Stimulated activated CD4-positive, alpha-beta T cell treated with anti-CD3 and anti-CD28 coated beads, Interleukin-2, amount 100 ng/mL, for 24 hours (primary cell): ENCODE measurements at places on chromosomes 16 and 17.

DNA sequence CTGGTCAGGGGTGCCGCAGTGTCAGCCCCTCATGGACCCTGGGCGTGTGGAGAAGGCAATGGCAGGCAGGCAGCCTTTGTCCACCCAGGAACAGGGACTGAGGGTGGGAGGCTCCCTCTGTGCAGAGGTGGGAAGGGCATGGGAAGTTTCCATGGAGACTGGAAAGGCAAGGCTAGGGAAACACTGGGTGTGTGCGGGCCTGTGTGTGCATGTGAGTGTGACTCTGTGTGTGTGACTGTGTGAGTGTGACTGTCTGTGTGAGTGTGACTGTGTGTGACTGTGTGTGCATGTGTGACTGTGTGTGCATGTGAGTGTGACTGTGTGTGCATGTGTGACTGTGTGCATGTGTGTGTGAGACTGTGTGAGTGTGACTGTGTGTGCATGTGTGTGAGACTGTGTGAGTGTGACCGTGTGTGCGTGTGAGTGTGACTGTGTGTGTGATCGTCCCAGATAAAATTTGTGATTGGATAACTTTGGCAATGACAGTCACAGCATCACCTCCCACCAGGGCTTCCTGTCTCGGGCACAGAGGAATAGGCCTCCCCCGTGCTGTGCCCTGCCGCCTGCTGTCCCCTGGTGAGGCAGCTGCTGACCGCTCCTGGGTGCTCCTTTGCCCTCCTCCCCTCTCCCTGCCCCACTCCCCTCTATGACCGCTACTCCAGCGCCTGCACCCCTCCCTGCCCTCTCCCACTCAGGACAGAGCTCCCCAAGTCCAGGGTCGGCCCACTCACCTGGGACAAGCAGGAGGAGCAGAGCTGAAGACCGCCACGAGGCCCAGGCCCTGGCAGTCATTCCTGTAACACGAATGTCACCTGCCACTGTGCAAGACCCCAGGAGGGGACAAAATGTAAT, 698 bp downstream of the CD300C start:
- DNase-seq = no peak

GRCh38 chr17:45873728-45874127, 20.6 kb upstream of the MAPT start:
- peak; percentile 40 for DNase-seq

DNA sequence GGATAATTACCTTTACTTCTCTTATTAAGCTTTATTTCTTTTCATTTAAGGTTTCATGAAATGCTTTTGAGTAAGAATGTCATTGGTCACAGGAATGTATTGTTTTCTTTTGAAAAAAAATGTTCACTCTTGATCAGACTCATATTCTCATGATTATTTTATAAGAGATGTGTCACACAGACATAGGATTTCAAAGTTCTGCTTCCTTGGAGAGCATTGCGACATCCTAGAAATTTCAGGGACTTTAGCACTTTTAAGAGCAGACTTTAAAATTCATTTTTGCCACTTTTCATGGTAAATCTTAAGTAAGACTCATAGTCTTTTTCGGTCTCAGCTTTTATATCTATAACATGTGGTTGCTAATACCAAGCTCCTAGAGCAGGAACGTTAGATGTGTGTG, 314.7 kb downstream of the CDH8 start:
- DNase-seq = no peak

DNA sequence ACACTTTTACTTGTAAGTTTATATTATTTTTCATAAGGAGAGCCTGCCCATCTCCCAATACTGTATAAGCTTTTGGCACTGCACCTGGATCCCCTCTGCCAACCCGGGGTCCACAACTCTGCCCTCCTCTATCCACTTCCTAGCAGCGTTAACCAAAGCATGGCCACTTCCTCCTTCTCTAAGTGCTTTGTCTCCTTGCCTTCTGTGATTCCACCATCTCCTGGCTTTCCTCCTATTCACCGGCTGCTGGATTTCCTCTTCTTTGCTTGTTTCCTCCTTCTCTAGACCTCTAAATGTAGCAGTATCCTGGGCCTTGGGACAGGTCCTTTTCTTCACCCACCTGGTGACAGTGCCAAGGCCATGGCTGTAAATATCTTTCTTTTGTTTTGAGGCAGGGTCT, 20.0 kb upstream of the WFIKKN2 start:
- DNase-seq = no peak

DNA sequence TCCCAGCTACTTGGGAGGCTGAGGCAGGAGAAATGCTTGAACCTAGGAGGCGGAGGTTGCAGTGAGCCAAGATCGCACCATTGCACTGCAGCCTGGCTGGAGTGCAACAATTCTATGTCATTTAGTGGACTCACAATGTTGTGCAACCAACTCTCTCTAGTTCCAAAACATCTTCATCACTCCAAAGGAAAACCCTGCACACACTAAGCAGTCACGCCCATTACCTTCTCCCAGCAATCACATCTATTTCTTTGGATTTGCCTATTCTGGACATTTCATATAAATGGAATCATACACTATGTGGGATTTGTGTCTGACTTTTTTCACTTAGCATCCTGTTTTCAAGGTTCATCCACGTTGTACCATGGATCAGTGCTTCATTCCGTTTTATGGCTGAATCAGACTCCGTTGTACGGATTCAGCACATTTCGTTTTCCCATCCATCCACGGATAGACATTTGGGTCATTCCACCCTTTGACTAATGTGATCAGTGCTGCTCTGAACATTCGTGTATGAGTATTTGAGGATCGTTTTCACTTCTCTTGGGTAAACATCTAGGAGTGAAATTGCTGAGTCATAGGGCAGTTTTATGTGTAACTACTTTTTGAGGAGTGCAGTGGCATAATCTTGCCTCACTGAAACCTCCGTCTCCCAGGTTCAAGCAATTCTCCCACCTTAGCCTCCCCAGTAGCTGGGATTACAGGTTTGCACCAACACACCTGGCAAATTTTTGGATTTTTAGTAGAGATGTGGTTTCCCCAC, 45.4 kb upstream of the EMP2 start:
- DNase-seq = no peak

- DNase-seq = peak; percentile 46
These were observed 32.1 kb upstream of the JPT2 start for GRCh38 chr16:1645914-1646525.

- no peak for DNase-seq
These were observed 76.8 kb downstream of the TUBD1 start for GRCh38 chr17:59815965-59816364.

- DNase-seq = no peak
These were observed 25.1 kb upstream of the ITGAX start for GRCh38 chr16:31329671-31330552.

DNA sequence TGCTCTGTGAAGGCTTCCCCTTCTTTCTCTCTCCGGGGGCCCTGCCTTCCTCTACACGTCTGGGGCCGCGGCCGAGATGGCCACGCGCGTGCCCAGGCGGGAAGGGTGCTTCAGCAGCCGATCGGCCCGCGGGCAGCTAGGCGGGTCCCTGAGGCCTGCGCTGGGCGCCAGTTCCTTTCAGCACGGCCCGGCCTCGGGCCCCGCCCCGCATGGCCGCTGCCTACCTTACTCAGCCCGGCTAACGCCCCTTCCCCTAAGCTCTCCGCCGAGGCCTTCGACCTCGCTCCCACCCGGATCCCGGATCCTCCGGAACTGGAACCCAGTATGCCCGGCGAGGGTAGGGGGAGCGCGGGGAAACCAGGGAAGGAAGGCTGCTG, 335 bp downstream of the TMEM11 start:
- DNase-seq = no peak

DNA sequence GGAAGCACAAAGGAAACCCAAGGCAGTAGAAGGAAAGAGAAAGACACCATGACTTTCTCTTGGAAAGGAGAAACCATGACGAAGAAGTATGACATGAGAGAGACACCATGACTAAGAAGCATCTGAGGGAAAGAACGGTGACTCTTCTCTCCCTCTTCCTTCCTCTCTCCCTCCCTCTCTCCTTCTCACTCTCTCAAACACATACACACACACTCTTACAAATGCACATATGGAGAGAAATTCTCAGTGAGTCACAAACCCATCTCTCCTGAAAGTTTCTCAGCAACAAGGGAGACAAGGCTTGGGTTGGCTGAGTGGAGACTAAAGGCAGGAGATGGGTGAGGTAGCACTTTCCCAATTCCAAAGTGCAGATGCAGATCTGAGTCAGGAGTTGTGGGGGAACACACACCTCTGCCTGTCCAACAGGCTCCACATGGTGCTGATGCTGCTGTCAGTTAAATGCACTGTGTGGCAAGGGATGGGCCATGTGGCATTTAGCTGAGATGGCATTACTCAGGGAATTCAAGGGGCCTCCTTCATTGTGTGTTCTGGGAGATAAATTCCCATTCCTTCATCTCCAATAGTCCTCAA, 336.7 kb upstream of the C16orf82 start:
- DNase-seq = no peak

GRCh38 chr16:67361038-67361437, 32.3 kb downstream of the TPPP3 start:
- DNase-seq = no peak

- peak; percentile 77 for DNase-seq
These were observed 1.9 kb downstream of the PHF12 start for GRCh38 chr17:28949185-28950016.

DNA sequence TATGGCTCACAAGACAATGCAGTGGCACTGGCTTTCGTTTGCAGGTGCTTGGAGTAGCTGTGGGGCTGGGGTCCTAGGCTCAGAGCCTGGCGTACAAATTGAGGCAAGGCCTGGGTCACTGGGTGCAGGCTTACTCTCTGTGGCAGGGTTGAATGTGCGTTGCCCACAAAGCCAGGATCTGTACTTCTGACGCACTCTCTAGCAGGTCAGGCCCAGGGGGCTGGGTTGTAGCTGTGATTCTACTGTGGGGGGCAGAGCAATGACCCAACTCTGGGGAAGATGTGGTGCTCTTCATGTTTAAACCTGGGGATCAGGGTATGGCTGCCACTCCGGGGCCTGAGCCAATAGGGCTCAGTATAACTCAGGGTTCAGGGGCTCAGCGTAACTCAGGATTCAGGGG, 6.4 kb upstream of the PRSS21 start:
- no peak for DNase-seq

GRCh38 chr16:54059319-54059718, 227.3 kb downstream of the IRX3 start:
- DNase-seq = no peak

GRCh38 chr16:72224260-72224768, 52.4 kb upstream of the PMFBP1 start:
- no peak for DNase-seq

- DNase-seq = no peak
These were observed 10.6 kb downstream of the CDH11 start for GRCh38 chr16:65111306-65111705.

DNA sequence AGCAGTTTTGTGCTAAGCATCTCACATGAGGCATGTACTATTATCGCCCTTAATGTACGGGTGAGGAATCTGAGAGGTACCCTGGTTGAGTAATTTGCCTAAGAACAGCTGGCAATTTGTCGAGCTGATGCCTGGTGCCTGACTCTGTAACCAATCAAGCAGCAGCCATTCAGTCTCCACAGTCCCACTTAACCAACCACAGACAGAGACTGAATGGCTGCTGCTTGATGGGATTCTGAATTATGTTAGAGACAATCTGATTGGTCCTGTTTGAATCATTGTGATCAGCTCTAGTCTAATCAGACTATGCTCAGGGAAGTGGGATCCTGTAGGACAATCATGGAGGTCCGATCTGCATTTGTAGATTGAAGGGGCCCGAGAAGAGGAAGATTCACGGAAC, 447.0 kb downstream of the SHISA9 start:
- no peak for DNase-seq

- DNase-seq = peak; percentile 65
These were observed 18.9 kb downstream of the KSR1 start for GRCh38 chr17:27475070-27475673.

DNA sequence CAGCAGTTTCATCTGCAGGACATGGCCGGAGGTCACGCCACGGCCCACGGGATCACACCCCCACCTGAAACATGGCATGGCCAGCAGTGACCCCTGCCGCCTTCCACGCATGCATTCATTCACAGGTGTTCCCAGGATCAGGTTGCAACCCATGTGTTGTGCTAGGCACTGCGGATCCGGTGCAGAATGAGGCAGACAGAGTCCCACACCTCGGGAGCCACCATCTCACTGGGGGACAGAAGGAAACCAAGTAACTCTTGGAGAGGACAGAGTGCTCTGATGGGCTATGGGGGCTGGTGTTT, 4.3 kb upstream of the MSRB1 start:
- DNase-seq = no peak

GRCh38 chr16:74216319-74216718, 80.3 kb upstream of the PSMD7 start:
- DNase-seq = no peak

GRCh38 chr17:56230660-56231059, 77.4 kb downstream of the ANKFN1 start:
- DNase-seq = no peak

DNA sequence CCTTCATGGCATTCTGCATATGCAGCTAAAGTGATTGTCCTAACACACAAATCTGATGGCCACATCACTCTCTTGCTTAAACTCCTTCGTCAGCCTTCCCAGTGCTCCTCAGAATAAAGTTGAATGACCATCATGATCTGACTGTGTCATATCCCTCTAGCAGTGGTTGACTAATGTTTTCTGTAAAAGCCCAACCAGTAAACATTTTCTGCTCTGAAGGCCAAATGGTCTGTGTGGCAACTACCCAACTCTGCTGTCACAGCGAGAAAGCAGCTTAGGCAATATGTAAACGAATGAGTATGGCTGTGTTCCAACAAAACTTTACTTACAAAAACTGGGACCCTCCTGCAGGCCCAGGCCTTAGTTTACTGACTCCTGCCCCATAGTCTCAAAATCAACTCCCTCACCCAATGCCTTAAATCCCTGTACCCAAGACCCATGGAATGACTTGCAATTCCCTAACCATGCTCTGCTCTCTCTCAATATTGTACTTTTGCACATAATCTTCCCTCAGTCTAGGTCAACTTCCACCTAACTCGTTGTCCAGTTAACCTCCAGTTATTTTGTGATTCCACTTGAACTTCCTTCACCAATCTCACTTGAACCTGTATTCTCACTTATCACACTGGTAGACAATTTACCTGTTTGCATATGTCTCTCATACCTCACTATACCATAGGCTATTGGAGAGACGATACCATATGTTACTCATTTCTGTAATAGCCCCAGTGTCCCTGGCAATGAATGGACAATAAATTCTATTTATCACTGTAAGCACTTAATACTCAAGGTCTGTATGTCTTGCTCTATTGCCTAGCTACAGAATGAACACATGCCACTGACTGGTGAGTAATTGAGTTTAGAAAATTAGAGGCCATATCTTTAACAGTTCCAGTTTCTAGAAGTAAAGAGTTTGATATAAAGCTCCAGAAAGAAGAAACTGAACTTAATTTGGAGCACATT, 29.1 kb downstream of the TMEM100 start:
- DNase-seq = no peak

GRCh38 chr16:50268352-50268751, 2.0 kb downstream of the ADCY7 start:
- DNase-seq = no peak

- DNase-seq = no peak
These were observed 55.4 kb downstream of the TENT4B start for GRCh38 chr16:50208460-50208931.

- no peak for DNase-seq
These were observed 327.3 kb upstream of the SOX9 start for GRCh38 chr17:71793518-71793917.
